CD8-positive, alpha-beta T cell (primary cell): ENCODE measurements at places on chromosomes 6 and 20. TPM values are rescaled to one million over a fixed set of nuclear protein-coding genes. Genes with fewer than 3 reads are reported as not detected.

Gene HNF4A
- not detected for total RNA-seq

Gene FRMD1
- not detected for total RNA-seq

Gene HTR1B
- not detected for total RNA-seq

Gene TRIM26
- total RNA-seq: 54.8 TPM

Gene TFAP2D
- not detected for total RNA-seq

Gene OXT
- total RNA-seq: 1.8 TPM

Gene CSNK2A1
- total RNA-seq: 66.0 TPM

Gene KCNK5
- 1.2 TPM for total RNA-seq

Gene OR12D1
- total RNA-seq: not detected

Gene DAAM2
- not detected for total RNA-seq

Gene SF3B5
- total RNA-seq: 171 TPM

Gene C6orf141
- not detected for total RNA-seq
